ENCODE measurements at places on chromosomes 3 and 15.

DNA sequence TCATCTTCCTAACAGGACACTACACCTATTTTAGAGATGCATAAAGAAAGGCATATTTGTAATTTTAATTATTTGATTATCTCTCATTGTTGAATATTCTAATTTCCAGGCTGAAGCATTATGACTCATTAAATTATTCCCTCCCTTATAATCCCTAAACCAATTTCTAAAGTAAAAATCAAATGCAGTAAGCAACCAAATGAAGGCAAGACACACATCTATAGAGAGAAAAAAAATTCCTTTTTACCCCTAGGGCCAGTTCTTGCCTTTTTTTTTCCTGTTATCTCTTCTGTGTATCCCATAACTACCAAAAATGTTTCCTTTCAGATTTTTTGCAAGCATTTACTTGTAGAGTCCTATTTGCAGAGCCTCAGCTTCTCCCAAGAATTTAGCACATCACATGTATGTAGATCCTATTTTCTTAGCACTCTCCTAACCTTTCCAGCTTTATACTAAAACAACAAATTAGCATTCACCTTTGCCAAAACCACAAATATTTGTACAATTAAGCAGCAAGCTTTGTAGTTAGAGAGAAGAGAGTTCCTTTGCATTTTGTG lies 177.9 kb downstream of the SATB1 start:
- no peak for DNase-seq

DNA sequence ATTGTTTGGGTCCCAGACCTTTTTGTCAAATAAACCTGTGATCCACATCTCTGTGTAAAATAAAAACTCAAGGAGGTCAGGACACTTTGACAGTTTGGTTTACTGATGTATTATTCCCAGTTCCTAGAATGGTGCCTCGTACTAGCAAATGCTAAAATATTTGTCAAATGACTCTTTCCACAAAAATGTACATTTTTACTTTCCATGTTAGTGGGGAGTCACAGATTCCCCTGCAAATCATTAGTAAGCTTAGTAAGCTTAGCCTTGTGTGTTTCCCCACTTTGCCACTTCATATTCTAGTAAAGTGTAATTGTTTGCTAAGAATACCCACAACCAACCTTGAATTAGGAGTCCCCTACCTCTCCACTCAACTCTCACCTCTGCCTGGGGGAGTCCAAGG lies 2.4 kb upstream of the MAGI1 start:
- no peak for DNase-seq

DNA sequence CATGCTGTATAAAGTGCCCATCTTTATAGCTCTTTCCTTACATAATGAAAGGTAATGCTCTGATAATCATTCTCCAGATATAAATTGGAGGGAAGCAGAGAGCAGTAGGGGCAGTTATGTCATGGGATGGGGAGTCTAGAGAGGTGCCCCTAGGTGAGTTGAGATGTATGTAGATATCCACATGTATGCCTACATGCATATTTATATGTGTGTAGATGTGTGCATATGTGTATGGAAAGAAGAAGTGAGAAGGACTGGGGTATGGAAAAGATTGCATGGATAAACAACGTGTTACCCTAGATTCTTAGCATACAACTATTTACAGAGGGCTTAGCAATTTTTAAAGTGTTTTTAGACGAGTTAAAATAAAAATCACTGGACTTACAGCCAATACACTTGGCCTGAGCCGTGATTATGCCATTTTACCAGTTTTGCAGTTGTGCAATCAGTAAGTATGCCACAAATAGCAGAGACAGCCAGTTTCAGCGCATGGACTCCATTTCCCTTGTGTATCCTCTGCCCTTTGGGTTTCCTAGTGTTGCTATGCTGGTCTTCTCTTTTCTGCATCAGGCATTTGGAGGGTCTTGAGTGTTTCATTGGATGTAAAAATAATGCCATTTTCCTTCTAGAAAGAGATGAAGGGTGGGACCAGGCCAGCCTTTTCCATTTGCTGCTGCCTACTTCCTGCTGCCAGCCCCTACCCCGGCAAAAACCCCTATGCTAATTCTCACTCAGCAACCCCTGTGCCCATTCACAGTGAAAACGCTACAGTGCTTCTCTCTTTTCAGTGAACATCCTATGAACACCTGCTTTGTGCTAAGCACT lies 199.4 kb upstream of the NR2E3 start:
- no peak for DNase-seq

DNA sequence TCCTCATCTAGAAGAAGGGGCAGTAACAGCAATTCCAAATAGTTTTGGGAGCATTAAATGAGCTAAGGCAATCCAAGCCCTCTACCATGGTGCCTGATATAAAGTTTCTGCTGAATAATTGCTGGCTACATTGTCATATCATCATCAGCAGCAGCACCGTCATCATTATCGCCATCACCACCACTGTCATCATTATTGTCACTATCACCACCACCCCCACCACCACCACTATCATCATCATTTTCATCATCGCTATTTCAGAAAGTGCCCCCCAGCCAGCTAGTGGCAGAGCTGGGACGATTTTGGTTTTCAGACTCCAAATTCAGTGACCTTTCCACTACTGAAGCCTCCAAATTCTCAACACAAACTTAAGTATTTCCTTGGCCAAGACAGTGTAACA lies 15.0 kb downstream of the XCR1 start:
- no peak for DNase-seq

- DNase-seq: peak; percentile 41
Measured at GRCh38 chr3:159832024-159832423, 156.6 kb upstream of the IL12A start.

DNA sequence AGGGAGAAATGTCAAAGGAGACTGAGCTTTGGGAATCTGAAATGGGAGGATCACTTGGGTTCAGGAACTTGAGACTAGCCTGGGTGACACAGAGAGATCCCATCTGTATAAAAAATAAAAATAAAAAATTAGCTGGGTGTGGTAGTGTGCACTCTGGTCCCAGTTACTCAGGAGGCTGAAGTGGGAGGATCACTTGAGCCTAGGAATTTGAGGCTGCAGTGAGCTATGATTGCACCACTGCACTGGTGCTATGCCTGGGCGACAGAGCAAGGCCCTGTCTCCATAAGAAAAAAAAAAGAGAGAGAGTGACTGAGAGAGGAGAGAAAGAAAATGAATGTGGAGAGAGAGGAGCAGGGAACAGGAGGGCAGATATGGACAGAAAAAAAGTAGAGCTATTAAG lies 72.8 kb downstream of the SENP2 start:
- no peak for DNase-seq

Measured in suppressor macrophage (primary cell).